CD4-positive, alpha-beta T cell treated with Interleukin-6 for 4 hours (primary cell): ENCODE measurements at places on chromosomes 1 and 21.
A peak's percentile ranks its signal among the peaks of the same experiment; 100 is the strongest.

DNA sequence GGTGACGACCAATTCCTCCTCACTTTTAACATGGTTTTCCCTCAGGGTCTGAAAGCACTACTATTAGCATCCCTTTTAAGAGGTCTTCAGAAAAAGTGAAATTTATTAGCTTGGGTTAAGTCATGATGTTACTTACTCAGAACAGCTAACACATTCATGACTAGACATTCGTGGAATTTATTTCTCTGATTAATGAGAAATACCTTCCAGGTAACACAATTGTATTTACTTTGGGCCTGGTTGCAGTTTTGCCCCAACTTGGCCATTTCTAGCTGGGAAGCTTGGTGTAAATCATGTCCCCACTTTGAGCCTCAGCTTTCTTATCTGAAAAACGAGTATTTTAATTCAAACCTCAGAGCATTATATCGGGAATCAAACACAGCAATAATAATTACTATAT is 119.2 kb upstream of the SPATA6 start:
- no peak for DNase-seq

- no peak for DNase-seq
Observed at GRCh38 chr1:162982364-162982763, 86.8 kb upstream of the RGS4 start.

DNA sequence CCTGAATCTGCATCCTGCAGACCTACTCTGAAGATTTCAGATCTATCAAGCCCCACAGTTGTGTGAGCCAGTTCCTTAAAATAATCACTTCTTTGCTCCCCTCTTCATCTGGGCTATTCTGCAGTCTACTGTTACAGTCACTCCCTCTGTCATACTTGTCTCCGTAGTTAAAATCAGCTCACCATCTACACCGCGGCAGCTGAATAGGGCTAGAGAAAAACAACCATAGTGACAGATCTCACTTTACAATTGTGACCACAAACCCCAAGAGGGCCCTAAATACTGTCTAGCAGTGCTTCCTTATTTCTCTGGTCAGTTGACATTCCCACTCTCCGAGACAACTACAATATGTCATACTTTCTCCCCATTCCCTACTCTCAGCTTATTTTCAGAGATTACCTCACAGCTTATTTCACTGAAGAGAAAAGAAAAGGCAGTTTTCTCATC is 12.9 kb downstream of the DESI2 start:
- no peak for DNase-seq

GRCh38 chr21:42524341-42525028 is 10.8 kb downstream of the SLC37A1 start:
- DNase-seq = peak; percentile 25

DNA sequence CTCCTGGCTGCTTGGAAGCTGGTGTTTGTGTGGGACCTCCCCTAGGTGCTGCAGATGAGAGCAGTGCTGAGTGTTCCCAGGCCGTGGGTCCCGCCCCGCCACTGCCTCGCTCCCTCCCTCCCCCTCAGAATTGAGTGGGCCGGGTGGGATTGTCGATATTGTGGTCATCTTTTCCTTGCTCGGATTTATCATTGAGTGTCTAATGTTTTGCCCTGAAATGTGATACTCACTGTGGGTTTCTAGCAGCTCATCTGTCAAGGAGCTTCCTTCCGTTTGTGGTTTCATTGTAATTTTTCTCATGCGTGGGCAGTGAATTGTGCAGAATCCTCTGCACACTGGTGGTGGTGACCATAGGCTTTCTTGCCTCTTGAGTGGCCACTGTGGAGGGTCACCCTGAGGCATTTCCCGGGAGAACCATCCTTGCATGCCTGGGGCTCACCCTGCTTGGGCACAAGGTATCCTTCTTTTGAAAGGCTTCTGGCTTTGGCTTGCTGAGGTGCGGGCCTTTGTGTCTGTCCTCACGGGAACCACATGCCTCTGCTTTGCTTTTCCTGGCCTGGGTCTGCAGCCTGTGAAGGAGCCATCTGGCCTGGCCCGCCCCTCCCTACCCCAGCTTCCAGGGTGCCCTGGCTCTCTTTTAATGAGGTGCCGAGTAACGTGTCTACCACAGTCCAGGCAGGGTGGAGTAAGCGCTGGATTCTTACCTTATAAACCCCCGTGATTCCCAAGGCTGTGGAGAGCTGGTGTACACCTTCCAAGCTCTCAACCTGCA is 25.6 kb downstream of the SLX9 start:
- peak; percentile 10 for DNase-seq
